ENCODE measurements at places on chromosomes 13 and 19. TPM values are rescaled to one million over a fixed set of nuclear protein-coding genes. Genes with fewer than 3 reads are reported as not detected.
A peak's percentile ranks its signal among the peaks of the same experiment; 100 is the strongest.

Gene CHST8
- 0.28 TPM for total RNA-seq

Gene SHANK1
- total RNA-seq, result 0.23 TPM

Gene ATP1A3
- total RNA-seq, result 0.10 TPM

Gene PNMA8C
- not detected for total RNA-seq

Gene PSG6
- not detected for total RNA-seq

Gene SPINT2
- total RNA-seq, result 7.3 TPM

Gene ZNF90
- 0.43 TPM for total RNA-seq

DNA sequence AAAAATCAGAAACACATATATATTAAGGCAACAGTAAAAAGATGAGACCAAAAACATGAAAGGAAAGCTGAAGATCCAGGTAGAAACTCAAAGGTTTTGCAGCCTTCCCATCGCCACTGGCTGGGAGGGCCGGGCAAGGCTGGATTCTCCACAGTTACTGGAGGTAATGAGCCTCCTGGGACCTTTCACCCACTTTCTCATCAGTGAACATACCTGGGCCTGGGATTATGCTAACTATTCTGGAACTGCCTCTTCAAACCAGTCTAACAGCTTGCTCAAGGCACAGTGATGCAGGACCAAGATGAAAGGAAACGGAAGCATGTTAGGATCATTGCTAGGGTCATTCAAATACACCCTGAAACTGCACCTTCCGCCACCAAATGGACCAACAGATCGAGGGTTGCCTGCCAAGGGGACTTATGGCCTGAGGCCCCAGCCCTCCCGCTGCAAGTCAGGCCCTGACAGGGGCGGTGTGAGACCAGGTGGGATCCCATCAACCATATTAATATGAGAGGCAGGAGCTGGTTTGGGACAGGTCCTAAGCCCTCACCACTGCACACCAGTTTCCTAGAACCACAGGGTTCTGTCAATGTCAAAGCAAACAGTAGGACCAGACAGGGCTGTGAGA lies 28.4 kb upstream of the ATP12A start:
- DNase-seq, result no peak

DNA sequence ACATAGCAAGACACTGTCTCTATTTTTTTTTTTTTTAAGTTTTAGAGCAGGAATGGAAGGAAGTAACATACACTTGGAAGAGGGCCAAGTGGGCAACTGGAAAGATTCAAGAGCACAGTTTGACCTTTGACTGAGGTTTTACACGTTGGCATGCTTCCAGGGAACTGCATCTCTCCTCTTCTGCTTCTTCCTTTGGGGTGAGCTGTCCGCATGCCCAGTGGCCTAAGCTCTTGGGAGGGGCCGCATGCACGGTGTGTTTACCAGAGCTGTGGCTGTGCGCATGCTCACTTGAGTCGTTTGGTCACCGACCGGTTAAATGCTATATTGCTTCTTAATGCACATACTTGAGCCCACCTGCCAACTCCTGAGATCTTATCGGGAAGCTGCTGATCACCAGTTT lies 727.7 kb downstream of the UQCRFS1 start:
- no peak for DNase-seq

DNA sequence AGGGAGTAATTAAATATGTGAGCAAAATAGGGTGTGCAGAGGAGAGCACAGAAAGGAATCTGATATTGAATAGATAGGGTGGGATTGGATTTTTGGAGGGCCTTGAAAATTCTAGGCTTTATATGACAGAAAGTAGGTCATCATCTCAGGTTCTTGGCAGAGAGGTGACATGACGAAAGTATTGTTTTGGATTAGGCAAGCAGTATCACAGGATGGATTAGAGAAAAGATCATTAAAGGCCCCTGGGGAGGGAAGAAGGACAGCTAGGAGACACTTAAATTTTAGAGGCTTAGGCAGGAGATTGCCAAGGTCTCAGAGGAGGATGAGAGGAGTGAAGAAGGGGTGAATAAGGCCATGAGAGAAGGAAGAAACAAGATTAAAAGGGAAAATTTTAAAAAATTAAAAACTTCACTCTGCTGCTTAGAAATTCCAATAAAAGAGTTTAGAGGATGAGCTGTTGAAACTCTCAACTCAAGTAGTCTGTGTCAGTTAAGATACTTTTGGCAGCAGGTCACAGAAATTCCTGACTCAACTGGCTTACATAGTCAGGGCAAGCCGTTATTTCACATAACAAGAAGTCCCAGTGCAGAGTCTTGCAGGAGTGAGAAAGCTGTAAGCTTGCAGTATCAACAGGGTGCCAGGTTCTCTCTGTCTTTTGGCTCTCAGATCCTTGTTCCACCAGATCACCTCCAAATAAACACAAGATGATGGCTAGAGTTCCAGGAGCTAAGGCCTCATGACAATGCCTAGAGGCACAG lies 8.8 kb downstream of the GPC6 start:
- DNase-seq, result peak; percentile 47

GRCh38 chr13:56893843-56894242 lies 246.9 kb upstream of the PRR20A start:
- no peak for DNase-seq

DNA sequence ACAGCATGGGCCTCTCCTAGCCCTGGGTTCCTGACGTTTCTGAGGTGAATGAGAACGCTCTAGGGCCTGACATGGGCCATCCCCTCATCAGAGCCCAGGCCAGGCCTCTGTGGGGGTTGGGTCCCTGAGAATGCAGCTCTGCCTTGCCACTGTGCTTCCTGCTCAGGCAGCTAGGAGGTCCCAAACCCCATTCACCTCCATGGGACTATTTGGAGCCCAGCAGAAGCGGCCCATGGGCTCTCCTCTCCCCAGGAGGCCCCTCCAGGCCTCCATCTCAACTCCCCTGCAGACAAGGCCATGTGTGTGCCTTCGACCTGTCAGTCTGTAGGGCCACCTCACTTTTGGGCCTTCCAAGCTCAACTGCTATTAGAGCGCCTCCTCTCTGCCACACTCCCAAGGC lies 36.9 kb downstream of the ELL start:
- DNase-seq, result no peak

- no peak for DNase-seq
Observed at GRCh38 chr19:58460039-58460438, 6.8 kb upstream of the ZNF324 start.

- no peak for DNase-seq
Observed at GRCh38 chr13:35599384-35599783, 122.9 kb upstream of the MAB21L1 start.

- DNase-seq, result no peak
Observed at GRCh38 chr19:36100476-36100875, 10.5 kb upstream of the OVOL3 start.

GRCh38 chr13:47875201-47875600 lies 125.9 kb downstream of the SUCLA2 start:
- no peak for DNase-seq

GRCh38 chr19:57560049-57560491 lies 407 bp upstream of the ZNF550 start:
- DNase-seq, result peak; percentile 46

DNA sequence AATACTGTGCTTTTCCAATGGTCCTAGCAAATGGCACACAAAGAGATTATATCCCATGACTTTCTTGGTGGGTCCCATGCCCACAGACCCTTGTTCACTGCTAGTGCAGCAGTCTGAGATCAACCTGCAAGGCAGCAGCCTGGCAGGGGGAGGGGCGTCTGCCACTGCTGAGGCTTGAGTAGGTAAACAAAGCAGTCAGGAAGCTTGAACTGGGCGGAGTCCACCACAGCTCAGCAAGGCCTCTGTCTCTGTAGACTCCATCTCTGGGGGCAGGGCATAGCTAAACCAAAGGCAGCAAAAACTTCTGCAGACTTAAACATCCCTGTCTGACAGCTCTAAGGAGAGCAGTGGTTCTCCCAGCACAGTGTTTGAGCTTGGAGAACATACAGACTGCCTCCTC lies 82.9 kb downstream of the ZNF737 start:
- no peak for DNase-seq

- DNase-seq, result no peak
Observed at GRCh38 chr19:35119091-35119490, 3.5 kb downstream of the FXYD3 start.

- DNase-seq, result no peak
Observed at GRCh38 chr13:113802090-113802531, 43.1 kb downstream of the TMEM255B start.

DNA sequence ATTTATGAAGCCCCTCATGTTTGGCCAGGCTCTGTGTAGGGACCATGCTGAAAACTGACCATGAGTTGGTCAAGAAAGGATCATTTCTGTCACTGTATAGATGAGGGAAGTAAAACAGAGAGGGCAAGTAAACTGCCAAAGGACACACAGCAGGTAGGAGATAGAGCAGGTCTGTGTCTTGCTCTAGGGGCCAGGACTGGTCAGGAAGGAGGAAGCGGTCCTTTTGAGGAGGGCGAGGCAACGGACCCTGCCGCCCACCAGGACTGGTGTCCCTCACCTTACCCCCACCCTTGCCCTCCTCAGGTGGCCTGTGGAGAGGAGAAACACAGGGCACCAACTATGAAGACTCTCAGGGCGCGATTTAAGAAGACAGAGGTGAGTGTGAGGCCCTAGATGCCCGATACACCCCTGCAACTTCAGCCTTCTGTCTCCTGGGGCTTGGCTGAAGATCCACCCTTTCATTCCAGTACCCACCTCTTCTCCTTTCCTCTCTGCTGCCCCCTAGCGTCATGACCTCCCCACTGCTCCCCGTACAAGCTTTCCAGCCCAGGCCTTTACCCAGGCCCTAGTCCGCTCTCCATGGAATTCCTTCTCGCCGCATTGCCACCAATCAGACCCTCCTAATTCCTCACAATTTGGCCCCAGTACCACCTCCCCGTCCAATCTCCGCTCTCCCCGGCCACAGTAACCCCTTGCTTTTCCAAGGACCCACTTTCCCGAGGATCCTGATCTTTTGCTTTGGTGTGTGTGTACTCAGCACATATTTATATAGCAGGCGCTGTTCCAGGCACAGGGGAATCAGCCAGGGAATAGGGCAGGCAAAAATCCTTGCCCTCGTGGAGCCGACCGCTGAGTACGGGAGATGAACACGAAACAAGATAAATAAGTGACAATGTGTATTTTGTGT lies 3.9 kb downstream of the ANKRD24 start:
- DNase-seq, result peak; percentile 84

DNA sequence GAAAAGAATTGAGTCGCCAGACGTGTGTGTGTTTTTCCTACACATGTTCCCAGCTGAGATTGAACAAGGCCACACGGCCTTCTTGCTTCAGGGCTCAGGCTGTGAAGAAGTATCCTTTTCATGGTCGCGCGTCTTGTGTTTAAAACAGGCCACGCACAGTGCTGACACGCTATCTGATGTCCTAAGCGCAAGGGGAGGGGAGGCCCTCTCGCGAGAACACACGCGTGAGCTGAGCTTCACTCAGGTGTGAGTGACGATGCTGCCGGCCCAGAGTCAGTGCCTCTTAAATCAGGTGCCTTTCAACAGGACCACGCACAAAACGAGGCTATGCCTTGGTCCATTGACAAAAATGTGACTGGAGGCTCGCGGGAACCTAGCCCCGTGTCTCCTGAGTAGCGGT lies 103.7 kb downstream of the TEX29 start:
- no peak for DNase-seq

DNA sequence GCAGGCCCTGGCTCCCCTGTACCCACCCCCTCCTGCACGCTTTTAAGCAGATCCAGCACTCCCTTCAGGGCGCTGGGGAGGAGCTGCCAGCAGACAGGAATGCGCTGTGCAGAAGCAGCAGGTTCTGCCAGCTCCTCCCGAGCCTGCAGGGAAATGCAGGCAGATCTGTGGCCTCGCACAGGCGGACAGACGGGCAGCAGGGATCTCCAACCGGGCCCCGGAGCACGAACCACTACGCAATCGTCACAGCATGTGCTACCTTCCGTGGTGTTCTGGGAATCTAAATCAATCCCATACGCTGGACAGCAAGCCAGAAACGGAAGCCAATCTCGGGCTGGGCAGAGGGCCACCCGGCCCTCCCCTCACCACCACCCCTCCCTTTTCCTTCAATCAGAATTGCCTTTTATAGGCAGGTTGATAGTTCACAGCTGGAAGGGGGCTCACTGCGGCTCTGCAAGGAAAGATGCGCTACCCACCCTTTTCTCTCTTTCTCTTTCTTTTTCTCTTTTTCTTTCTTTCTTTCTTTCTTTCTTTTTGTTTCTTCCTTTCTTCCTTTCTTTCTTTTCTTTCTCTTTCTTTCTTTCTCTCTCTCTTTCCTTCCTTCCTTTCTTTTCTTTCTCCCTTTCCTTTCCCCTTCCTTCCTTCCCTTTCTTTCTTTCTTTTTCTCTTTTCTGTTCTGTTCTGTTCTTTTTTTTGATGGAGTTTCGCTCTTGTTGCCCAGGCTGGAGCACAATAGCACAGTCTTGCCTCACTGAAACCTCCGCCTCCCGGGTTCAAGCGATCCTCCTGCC lies 99.9 kb downstream of the GNG7 start:
- peak; percentile 92 for DNase-seq

GRCh38 chr13:25699600-25699999 lies 327.8 kb downstream of the ATP8A2 start:
- DNase-seq, result no peak

DNA sequence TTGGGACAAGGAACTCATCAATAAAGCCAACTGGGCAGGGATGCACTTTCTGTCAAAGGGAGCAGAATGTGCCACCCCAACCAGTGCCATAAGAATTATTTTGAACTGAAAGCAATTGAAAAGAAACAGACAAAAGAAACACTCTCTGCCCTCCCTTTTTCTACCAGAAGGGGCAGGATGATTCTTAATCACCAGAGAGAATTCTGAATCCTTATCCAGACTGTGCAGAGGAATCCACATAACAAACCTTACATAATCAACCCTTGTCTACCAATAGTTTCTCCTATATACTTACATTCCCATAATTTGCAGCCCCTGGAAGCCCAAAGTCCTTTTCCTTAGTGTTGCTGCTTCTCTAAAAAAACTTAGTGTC lies 520.7 kb upstream of the NBEA start:
- DNase-seq, result no peak

- DNase-seq, result no peak
Observed at GRCh38 chr13:23651439-23651838, 81.2 kb downstream of the TNFRSF19 start.

- DNase-seq, result no peak
Observed at GRCh38 chr19:46481947-46482346, 10.6 kb upstream of the PNMA8A start.

DNA sequence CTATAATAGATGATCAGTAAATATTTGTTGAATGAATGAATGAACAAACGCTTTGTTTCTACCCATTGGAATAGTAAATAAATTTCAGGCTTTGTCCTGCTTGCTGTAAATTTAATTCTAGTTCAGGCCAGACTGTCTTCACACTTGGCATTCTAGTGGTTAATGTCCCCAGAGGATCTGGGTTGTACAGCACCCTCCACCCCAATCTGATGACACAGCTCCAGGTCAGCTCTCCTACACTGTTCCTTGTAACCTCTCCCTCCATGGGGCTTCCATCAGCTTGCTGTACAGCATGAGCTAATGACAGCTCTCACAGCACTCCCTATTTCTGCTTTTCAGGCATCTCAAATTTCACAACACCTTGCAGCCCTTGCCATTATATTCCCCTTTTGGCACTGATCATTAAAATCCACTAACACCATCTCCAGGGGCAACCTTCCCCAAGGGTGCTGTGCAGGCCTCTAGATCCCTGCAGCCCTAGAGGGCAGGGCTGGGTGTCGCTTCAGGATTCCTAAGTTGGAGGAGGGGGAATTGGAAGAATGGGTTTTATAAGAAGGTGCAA lies 12.7 kb upstream of the KL start:
- DNase-seq, result no peak

GRCh38 chr13:23180711-23181110 lies at the start of gene SGCG:
SGCG (plus strand) TSS chr13:23180979; CDS start chr13:23203695, 22,716 bp downstream.
- no peak for DNase-seq
